ENCODE measurements at places on chromosomes 13 and 19.

DNA sequence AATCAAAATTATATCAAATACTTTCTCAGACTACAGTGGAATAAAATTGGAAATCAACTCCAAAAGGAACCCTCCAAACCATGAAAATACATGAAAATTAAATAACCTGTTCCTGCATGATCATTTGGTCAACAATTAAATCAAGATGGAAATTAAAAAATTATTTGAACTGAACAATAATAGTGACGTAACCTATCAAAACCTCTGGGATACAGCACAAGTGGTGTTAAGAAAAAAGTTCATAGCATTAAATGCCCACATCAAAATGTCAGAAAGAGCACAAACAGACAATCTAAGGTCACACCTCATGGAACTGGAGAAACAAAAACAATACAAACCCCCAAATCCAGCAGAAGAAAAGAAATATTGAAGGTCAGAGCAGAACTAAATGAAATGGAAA lies 1460.7 kb downstream of the OLFM4 start:
- no peak for DNase-seq

DNA sequence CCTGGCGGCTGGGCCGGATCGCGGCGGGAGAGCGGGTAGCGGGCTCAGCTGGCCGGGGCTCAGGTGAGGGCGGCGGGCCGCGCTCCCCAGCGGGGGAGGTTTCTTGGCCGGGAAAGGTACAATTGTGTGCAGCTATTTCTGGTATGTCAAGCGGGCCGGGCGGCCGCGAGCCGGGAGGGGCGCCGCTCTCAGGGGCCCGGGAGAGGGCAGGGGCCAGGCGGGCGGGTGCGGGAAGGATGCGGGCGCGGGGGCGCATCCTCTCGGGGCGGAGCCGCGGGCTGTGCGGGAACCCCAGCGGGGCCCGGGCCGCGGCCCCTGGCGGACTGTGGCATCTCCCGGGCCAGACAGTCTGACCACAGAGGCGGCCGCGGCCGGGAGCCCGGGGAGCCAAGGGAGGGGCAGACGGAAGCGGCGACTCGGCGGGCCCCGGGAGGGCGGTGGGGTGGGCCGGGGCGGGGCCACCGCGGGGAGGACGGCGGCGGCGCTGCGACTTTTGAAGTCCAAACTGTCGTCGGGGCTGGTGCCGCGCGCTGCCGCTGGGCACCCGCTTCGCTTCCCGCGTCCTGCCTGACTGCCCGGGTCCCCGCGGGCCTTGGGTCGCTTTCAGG lies at the start of gene LMO7:
Gene LMO7 (plus strand): TSS at position 503 of the 608 bp plus-strand sequence. CDS start 328 bp downstream, outside the sequence.
- DNase-seq: no peak

DNA sequence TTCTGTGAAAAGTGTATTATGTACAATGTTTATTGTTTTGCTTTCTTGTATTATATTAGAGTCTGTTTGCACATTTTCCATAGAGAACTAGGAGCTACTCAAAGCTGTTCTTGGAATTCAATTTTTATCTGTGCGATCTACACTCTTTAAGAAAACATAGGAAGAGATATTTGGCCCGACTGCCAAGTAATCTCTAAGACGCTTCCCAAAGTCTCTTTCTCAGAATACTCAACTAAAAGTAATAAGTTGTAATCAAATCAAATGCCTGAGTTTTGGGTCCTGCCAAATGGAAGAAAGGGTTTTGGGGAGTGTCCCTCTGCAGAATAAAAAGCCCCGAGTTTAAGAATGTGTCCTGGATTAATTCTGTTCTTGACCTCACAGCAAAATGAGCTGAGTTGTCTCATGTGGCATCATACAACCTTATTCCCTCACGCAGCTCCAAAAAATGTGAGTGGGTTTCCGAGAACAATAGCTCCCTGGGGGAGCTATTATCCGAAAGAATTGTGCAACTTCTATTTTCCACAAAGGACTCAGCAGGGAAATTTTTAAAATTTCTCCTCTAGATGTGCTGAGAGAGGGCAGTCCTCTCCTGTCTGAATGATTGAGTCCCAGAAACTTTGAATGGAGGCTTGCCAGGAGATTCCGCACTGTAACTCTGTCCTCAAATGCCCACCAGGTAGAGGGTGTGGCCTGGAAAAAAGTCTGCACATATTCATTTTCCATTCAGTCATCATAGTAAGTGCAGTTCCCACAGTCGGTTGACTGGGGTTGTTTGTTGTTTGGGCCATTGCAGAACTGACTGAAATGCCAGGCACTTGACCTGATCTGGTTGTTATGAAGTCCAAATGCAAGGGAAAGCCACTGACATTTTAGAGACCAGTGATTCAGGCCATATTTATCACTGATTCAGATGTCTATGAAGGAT lies 280.0 kb upstream of the SOX21 start:
- no peak for DNase-seq

- DNase-seq: no peak
Measured at GRCh38 chr13:110651726-110652230, 36.4 kb downstream of the NAXD start.

DNA sequence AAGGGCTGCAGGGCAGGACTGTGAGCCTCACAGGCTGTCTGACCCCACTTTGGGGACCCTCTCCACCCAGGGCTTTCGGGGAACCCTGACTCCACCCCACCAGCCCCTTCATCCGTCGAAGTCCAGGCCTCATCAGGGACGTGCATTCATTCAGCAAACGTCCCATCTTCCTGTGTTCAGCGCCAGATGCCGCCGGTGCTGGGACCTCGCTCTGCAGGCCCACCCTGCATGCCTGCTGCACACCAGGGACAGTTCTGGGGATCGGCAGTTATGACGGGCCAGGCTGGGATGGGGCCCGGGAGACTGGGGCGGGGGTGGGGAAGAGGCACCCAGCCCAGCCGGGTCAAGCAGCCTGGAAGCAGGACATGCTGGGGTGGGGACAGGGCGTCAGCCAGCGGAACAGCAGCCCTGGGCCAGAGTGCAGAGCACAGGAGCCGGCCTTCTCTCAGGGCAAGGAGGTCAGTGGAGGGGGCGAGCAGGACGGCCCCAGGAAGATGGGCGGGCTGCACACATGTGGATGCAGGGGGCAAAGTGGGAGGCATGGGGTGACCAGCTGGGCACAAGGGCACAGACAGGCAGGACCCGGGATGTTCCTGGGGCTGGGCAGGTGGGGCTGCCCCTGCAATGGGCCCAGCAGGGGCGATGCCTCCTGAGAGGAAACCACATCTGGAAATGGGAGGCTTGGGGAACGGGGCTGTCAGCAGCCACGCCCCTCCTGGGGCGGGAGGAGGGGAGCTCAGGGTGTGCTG lies 5.1 kb downstream of the GAMT start:
- no peak for DNase-seq

DNA sequence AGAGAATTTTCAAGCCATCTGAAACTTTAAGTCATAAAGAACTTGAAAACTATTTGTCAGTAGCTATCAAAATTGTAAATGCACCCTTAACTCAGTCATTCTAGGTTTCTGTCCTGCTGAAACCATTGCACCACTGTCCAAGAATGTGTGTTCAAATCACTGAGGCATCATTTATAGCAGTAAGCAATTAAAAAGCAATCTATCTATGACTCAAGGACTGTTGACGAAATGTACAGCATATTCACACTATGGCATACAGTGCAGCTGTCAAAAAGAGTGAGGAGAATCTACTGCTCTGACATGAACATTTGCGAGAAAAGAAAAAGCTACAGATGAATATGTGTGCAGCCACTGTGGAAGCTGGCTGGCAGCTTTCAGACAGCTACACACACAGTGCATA lies 71.2 kb downstream of the ING1 start:
- DNase-seq: no peak

DNA sequence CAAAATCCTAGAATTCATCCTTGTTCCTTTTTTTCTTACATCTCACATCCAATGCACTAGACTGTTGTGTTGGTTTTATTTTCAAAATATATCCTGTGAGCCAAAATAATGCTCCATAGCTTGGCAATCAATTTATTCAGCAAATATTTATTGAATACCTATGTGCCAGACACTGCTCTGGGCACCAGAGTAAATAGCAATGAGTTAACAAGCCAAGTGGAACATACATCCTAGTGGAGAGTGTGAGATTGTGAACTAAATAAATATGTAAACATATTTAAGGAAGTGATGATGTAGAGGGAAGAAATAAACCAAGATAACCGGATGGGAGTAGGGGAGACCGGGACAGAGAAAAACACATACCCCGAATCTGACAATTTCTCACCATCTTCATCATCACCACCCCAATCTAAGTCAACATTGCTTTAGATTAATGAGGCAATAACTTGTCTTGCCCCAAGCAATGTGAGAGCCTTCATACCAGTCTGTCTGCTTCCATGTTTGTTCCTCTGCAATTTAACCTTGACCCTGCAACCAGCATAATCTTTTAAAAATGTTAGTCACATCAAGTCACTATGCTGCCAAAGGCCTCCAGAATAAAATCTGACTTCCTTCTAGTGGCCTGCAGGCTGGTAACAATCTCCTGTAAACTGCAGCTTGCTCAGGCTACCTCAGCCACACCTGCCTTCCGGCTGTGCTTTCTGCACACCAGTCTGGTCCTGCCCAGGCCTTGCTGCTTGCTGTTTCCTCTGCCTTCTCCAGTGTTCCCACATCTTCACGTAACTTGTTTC lies 199.2 kb downstream of the DLEU7 start:
- DNase-seq: no peak
